ENCODE measurements at places on chromosomes 13 and 19.
A peak's percentile ranks its signal among the peaks of the same experiment; 100 is the strongest.

DNA sequence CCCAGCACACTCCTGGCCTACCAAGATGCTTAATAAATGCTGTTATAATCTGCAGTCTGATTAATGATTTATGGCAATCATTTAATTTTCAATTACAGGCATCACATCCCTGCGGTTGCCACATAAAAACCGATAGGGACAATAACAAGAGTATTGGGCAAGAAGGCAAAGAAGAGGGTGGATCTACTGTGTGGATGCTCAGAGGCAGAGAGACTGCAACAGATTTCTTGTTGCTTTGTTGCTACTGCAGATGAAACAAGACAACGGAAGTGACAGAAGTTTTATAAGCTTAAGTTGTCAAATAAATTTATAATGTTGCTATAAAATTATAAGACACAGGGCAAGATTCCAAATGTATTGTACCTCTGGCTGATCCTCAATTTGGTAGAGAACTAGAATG, 154.8 kb downstream of the ABCC4 start:
- no peak for DNase-seq

GRCh38 chr13:109809216-109809932, 23.0 kb upstream of the IRS2 start:
- DNase-seq = no peak

DNA sequence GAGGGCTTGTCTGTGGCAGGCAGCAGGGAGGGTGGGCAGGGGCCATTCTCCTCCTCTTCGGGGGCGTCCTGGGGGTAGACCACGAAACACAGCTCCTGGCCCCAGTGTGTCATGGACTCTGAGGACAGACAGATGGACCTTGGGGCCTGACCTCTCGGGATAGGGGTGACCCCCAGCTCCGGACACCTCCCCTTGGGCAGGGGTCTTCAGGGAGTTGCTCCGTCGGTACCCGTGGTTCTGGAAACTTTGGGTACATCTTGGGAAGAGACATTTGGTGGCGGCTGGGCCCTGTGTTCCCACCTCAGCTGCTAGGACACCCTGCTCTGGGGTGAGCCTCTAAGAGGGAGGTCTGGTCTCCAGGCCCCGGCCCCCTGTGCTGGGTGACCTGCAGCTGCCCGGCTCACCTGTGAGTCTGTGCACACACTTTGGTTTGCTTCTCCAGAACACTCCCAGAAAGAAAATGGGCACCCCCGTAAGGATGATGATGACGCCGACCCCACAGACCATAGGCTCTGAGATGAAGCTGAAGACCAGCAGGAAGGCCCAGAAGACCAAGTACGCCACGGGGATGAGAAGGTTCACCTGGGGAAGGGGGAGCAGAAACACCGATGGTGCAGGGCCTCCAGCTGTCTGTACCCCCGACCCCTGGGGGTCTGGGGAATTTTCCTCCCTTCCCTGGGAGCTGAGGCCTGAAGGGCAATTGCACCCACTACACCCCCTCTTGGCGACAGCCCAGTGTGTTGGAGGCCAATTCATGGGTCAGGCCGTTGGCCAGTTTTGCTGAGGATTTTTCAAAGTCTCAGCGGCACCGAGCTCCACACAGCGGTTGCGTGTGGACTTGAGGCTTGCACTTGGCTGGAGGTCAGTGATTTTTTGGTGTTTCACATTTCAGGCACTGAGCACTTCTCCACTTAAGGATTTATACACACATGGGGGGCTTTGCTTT, 15.0 kb downstream of the LRP3 start:
- no peak for DNase-seq

DNA sequence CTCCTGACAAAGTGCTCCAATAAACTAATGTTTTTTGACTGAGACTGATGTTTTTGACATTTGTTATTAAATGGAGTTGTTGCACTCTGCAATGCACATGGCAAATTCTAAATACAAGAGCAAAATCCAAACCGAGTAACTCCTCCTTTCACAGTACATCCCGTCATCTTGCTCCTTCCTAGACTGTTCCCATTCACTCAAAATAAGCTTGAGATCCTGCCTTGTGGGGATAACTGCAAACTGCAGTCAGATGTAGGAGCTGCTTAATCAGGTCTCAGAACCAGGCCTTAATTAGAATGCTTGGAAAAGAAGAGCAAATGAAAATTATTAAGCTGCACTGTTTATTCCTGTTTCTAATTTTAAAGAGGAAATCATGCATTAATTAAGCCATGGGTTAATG, 134.8 kb upstream of the SPRY2 start:
- DNase-seq = peak; percentile 23

DNA sequence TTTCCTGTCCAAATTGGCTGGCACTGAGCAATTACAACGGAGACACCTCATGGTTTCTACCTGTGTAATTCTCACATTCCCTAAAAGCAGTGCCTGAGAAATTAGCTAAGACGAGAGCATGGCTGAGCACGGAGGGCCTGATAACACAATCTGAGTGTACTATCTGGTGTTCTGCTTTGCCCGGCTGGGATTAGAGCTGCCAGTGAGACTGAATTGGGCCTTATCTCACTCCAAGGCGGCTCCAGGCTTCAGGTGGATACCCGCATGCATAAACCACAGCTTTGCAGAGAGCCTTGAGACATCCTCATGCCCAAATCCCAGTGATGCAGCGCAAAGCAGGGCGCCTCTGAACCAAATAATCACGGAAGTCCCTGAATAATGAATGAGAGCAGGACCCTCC, 172.3 kb downstream of the OXGR1 start:
- DNase-seq = no peak

DNA sequence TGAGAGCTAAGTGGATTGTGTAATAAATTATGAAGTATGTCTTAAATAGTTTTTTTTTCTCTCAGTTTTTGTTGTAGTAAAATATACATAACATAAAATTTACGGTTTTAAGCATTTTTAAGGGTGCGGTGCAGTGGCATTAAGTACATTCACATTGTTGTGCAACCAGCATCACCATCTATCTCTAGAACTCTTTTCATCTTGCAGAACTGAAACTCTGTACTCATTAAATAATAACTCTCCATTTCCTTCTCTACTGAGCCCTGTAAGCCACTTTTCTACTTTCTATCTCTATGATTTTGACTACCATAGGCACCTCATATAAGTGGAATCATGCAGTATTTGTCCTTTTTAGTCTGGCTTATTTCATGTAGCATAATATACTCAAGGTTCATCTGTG, 87.1 kb downstream of the GJA3 start:
- DNase-seq = no peak

DNA sequence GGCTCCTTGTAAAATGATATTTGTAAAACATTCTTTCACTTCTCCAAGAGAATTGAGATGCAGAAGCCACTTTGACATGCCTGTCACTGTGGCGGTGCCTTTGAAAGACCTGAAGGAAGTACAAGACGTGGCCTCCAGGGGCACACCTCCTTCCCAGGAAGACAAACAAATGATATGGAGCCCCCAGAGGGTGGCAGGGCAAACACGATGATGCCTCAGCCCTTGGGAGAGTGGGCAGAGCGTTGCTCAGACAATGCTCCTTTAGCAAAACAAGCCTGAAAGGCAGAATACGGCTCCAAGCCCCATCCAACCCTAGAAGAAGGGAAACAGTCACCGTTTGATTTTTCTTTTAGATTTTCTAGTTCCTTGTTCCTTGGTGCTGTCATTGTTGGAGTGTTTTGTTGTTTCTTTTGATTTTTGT, 9.2 kb upstream of the ATP12A start:
- peak; percentile 77 for DNase-seq

DNA sequence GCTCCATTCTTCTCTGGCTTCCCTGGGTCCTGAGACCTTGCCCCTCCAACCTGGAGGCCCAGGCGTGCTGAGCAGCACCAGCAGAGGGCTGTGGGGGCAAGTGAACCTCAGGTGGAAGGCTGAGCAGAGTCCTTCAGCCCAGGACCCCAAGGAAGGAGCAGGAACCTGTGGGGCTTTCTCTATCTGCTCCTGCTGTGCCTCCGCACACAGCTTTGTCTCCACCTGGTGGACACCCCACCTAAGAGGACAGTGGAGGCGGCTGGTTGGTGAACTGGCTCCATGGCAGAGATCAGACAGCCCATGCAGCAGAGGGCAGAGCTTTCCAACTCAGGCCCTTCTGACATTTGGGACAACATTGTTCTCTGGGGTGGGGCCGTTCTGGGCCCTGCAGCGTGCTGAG, 19.7 kb downstream of the ZFR2 start:
- DNase-seq = peak; percentile 52

DNA sequence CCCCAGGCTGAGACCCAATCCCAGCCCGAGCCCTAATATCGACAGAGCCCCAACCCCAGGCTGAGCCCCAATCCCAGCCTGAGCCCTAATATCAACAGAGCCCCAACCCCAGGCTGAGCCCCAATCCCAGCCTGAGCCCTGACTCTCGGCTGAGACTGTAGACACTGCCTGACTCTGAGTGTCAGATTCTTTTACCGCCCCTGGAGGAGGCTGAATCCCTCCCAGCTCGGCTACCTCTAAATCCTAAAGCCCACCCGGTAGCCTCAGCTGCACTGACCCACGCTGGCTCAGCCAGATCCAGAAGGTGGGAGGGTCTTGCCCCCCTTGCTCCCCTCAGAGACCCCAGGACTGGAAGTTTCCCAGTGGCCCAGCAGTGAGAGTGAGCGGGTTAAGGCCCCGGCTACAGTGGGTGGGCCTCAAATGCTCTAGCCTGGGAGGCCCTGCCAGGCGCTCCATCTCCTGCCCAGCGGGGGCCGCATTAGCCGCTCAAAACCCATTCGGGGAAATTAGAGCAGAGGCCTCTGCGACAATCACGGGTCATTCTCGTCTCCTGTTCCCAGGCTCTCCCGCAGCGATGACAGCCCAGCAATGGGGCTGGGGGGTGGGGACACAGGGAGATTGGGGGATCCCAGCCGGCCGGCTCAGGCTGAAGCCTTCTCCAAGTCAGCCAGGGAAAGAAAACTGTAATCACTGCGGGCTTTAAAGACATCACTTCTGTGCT, 43.8 kb downstream of the ZNRF4 start:
- DNase-seq = peak; percentile 96

DNA sequence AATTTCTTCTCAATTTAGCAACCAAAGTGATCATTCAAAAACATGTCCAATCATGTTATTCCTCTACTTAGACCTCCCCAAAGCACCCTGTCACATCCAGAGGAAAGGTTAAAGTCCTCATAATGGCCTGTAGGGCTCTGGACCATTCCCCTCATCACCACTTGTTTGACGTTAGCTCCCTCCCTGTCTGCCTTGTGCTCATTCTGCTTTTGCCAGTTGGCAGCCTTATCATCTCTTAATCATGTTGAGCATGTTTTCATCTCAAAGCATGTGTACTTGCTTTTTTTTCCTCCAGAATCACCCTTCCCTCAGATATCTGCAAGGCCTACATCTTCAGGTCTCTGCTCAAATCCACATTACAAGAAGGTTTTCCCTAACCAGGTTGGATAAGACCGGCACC, 25.9 kb downstream of the UBAC2 start:
- no peak for DNase-seq

DNA sequence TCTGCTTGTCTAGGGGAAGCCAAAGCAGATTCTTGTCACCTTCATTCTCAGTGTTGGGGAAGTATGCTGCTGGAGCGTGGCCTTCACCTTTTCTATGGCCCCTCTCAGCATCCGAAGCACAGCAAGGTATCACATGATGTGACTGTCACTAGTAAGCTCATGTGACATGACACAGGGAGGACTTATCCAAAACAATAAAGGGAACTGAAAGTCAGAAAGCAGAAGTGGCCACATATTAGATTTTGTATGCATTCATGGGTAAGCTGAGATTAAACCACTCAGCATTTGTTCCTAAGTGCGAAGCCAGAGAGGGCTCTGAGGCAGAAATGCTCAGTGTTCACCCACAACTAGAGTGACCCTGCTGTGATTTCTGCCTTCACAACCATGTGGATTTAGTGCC, 72.8 kb upstream of the PCDH8 start:
- DNase-seq = no peak

GRCh38 chr13:95137096-95137495, 164.2 kb downstream of the ABCC4 start:
- DNase-seq = no peak

DNA sequence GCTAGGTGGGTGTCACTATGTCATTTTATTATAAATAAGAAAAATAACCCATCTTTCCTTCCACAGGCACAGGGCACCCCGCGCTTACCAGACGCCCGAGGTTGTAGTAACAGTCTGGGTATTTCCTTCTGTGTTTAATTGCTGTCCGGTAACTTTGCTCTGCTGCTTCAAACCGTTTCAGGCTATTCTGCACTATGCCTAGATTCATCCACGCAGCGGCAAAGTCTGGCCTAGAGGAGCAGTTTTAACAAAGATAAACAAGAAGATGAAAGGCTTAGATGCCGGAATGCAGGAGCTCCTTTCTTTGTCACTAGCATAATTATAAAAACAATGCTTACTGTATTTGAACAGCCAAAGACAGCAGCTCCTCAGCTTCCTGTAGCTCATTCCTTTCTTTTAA, 36.9 kb upstream of the GGACT start:
- DNase-seq = no peak

- DNase-seq = no peak
Observed at GRCh38 chr13:79675931-79676660, 195.1 kb downstream of the NDFIP2 start.

GRCh38 chr13:29165216-29165615, 345.1 kb downstream of the MTUS2 start:
- no peak for DNase-seq

DNA sequence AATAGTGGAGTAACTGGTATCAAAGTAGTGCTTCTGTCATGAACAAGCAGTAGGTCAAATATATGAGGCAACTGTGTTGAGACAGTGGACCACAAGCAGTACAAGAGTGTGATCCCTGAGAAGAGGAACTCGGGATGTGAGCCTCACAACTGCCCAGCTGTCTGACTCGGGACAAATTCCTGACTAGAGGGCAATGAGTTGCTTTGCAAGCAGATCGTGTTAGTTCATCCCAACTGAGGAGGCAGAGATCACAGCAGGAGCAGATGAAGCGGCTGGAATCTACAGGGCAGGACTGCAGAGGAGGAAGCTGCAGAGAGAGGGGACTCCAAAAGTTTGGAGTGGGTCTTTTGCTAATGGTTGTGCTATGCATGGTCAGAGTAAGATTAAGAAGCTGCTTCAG, 741.1 kb downstream of the DIAPH3 start:
- DNase-seq = peak; percentile 41

- peak; percentile 37 for DNase-seq
Observed at GRCh38 chr13:51802631-51803418, 1.1 kb downstream of the DHRS12 start.

DNA sequence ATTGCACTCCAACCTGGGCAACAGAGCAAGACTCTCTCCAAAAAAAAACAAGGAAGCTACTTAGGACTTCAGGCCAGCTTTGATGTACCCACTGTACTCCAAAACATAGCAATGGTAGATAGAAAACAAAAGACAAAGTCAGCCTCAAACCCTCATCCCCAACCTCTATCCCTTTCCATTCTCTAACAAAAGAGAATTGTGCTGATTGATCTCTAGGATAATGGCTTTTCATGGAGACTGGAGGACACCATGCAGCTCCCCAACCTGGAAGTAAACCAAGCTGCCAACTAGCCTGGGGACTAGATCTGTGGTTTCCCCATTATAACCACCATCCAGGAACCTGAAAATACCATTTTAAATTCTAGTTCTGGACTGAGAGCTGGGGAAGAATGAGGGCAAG, 4.3 kb upstream of the ZDHHC20 start:
- peak; percentile 29 for DNase-seq
